ENCODE measurements at places on chromosomes 7 and 10.

DNA sequence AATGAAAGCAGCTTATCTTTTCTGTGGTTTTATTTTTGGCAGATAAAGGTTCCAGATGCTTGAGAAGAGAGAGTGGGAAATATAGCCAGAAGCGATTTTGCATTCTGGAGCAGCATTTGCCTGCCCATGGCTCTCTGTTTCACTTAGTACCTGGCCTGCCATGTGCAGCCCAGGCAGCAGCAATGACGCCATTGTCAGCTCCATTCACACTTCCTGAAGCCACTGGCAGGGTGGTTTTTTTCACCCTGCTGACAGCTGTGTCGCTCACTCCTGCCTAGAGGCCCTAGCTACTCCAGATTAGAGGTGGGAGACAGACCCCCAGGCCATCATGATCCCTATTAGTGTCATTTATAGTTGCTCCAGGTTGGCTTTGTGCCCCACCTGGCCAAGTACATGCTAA, 30.1 kb upstream of the NEUROD6 start:
- no peak for DNase-seq

- no peak for DNase-seq
Measured at GRCh38 chr7:50697748-50698147, 84.9 kb downstream of the GRB10 start.

- no peak for DNase-seq
Measured at GRCh38 chr7:87774690-87775089, 101.5 kb downstream of the SLC25A40 start.

GRCh38 chr10:5484205-5484604, 15.2 kb downstream of the CALML5 start:
- no peak for DNase-seq

DNA sequence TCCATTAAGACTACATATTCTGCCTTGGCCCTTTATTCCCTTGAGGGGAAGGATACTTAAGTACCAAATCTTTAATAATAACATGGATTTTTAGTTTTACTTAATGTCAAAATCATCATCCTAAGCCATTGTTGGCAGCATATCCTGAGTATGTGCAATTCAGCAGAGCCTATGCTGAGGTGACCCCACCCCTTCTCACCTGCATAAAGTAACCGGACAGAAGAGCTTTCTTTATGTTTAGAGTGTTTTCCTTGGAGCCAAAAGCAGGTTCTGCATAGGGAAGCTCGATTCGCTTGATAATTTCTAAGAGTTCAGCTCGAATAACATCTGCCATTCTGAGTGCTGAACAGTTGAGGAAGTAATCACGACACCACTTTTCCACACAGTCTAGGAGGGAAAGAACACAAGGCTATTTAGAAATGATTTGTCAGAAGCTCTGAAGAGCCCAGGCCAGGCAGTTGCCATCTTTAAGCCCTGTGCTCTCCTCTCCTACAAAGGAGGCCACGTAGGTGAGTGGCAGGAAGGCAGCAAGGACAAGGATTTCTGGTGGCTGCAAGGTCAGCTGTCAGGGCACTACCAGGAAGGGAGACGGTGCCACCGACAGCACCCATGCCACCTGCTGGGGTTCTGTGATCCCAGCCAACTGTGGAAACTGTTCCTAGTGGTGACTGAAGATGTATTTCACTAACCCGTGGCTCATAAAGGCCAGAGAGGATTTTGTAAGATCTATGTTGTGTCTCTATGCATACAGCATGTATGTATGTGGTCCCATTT, 15.6 kb downstream of the BCCIP start:
- DNase-seq: no peak

DNA sequence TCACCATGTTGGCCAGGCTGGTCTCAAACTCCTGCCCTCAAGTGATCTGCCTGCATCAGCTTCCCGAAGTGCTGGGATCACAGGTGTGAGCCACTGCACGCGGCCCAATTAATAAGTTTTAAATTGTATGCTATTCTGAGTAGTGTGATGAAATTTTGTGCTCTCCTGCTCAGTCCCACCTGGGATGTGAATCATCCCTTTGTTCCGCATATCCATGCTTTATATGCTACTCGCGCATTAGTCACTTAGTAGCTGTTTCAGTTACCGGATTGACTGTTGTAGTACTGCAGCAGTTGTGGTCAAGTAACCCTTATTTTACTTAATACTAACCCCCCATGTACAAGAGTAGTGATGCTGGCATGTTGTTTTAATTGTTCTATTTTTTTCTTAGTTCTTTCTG, 47.3 kb upstream of the OIT3 start:
- DNase-seq: no peak

GRCh38 chr10:71299071-71299785, 19.8 kb upstream of the SLC29A3 start:
- DNase-seq: no peak

- no peak for DNase-seq
Measured at GRCh38 chr7:51139796-51140195, 176.8 kb downstream of the COBL start.

DNA sequence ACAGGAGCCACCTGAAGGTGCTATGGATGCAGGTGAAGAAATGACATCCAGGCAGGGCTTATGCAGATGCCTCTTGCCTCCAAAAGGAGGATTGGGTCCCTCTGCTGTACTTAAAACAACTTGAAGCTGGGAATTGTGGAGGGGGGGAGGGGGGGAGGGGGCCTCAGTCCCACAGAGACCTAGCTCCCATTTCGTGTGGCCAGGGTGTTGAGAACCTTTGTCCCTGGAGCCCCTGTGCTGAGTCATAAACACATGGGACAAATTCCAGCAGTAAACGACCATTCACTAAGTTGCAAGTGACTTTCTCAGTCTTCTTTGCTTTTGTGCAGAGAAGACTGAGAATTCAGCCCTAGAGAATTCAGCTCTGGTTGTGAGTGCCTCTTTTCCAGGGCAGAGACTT, 96.5 kb upstream of the PODXL start:
- no peak for DNase-seq

DNA sequence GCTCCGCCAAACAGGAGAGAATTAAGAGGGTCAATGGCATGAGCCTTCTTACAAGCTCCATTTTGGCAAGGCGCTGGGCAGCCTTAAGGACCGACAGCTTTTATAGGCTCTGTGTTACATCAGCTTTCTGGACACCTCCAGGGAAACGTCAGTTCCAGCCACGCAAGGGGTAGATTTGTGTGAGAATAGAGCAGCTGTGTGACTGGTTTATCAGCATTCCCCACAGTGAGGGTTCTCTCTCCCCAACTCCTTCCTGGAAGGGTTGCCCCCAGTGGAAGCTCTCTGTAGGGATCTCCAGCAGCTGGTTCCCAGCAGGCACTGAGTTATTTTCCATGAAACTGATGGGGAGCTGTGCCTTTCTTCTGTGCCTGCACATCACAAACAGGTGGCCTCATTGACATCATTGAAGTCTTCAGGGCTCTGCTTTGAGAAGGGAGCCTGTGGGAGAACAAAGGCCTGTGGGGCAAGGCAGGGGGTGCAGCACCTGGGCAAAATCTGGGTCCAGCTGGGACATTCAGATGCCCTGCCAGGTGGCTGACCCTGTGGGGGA, at the start of gene CUZD1:
Gene CUZD1 (minus strand): TSS at position 75 of the 550 bp plus-strand sequence. CDS start 14 bp downstream, at position 61.
- peak; percentile 2 for DNase-seq

- DNase-seq: peak; percentile 66
Measured at GRCh38 chr7:126803060-126803665, 449.6 kb downstream of the GRM8 start.

DNA sequence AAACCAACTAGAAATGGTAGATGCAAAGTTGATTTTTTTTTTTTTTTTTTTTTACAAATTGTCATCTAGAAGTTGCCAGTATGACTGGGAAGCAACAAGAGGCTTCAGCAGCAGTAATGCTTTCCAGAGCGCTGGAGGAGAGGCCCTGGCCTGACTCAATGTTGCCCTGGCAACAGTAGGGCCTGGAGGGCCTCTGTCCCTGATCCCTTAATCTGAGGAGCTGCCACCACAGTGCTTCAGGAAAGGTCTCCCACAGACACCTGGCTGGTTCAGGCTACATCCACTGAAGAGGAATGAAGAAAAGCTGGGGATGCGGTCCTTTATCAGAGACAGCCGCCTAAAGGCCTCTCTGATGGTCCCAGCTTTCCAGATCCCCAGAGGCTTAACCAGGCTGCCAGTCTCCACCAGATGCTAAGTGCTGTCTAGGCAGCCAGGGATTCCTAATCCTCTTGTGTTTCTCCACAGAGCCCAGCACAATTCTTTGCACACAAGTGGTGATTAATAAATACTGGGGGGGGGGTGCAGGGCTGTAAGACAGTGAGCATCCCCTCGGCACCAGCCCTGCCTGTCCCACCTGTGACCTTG, 33.7 kb downstream of the ZNF777 start:
- peak; percentile 57 for DNase-seq

GRCh38 chr7:137895301-137896221, 48.8 kb upstream of the DGKI start:
- DNase-seq: no peak

DNA sequence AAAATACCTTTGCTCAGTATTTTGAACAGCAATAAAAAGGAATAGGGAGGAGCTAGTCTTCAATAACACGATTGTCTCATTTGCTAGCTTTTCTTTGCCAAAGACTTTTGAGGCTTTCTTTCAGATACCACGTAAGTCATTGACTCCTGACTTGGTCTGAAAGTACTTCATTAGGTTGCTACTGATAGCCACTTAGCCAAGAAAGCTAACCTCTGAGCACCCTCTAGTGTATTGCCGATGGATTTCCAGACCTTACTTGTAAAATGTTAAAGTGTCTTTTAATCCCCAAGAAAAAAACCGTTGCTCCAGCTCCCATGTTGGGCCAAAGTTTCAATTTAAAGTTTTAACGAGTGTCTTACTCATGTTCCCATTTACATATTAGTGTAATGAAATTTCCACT, 63.4 kb upstream of the STRIP2 start:
- no peak for DNase-seq

DNA sequence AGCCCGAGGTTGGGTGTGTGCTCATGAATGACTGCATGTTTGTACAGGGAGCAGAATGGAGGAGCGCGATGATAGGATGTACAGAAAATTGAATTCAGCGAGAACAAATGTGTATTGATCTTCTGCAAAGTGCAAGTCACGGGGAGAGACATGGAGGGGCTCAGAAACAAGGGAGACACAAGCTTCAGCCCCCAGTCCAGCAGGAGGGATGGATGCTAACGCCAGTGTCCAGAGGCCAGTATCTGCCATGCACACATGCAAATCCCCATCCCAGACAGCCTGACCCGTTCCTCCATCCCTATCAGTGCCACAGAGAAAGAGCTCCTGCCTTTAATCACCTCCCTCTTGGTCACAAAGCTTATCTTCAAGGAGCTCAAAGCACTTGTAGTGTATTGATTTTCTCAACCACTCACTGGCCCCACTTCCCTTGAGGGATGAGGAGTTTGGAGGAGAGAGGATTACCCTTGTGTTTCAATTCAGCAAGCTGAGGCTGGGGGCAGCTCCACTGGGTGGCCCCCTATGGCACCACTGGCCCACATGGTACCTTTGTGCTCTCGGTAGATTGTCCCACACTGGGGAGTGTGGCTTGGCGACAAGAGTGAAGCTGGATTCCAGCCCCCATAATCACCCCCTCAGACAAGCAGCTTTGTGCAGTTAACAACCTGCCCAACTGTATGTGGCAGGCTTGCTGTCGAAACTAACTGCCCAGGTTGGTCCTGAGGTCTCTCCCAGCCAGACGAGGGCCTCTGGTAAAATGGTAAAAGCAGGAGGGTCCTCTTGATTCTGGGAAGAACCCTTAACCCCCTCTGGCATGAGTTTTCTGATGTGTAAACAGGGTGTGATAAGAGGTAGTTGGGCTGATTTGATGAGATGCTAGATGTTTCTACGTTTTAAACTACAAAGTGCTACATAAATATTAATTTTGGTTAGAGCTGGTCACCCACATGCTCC, 151.6 kb upstream of the UNC5B start:
- peak; percentile 73 for DNase-seq

DNA sequence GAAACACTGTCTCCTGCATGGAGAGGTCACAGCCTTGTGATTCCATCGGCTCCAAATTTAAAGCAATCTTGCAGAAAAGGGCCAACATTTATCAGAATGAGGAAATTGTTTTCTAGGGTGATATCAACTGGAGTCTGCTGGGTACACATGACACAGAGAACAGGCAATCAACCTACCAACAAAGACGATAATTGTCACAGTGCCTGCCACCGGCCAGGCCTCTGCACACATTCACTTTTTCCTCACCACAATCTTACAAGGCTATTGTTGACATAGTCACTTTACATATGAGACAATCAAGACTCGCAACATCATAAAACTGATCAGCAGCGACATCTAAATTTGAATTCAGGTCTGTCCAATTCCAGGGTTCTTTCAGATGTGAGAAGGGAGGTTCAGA, 189.4 kb downstream of the KCNMA1 start:
- no peak for DNase-seq

- DNase-seq: no peak
Measured at GRCh38 chr10:17682236-17682946, 38.4 kb downstream of the STAM start.

GRCh38 chr10:23047201-23048050, 48.0 kb upstream of the MSRB2 start:
- no peak for DNase-seq

GRCh38 chr7:120842121-120842621, 15.8 kb downstream of the TSPAN12 start:
- no peak for DNase-seq

DNA sequence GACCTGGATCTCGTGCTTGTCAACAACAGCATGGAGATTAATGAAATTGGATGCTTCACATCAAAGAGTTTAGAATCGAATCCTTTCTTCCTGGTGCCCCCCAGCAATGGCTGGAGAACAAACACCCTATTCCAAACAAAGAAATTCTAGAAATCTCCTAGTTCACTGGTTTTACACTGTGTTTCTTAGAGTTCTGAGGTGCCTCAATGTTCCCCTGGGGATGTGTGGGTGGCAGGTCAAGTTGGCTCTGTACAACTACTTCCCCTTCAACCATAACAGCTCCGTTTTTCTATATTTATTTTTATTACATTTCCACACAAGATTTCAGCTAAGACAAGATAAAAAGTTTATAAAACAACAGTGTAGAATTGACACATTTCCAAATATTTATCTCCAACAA, 22.5 kb downstream of the CH25H start:
- no peak for DNase-seq

DNA sequence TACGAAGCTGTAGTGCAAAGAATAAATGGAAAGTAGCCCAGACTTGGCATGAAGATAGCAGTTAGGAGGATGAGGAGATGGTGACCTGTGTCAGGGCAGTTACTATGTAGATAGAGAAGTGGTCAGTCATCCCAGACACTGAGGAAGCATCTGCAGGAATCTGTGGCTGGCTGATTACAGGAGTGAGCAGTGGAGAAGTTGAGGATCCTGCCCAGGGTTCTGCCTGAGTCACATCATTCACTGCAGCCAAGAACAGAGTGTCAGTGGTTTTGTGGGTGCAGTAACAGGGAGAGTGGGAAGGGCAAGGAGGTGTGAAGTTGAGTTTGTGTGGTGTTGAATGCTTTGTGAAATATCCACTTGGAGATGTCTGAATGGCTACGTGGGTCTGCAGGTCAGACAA, 676.4 kb upstream of the NRP1 start:
- DNase-seq: no peak

Measured in eye (tissue), 1 donor.